ENCODE measurements at places on chromosomes 3 and 15.

DNA sequence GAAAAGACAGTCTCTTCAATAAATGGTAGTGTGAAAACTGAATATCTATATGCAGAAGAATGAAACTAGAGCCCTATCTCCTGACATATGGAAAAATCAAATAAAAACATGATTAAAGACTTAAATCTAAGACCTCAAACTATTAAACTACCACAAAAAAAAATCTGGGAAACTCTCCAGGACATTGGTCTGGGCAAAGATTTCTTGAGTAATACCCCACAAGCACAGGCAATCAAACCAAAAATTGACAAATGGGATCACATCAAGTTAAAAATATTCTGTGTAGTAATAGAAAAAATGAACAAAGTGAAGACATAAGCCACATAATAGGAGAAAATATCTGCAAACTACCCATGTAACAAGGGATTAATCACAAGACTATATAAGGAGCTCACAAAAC, 286.4 kb downstream of the TBC1D5 start:
- DNase-seq = no peak

DNA sequence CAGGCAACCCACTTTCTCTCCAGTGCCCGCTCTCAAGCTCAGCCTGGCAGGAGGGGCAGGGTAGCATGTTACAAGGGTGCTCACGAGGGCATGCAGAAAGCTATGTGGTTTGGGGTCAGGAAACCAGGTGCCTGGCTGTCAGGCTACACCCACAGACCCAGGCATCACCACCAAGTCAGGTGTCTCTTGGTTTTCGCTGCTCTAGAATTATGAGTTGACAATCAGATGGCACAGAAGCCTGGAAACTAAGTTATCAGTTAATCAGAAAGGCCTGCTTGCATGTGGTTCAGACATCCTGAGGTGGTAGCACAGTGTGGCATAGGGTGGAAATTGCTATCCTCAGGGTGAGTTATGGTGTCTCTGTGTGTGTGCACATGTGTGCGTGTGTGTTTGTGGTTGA, 16.2 kb upstream of the CCR9 start:
- DNase-seq = peak; percentile 23

DNA sequence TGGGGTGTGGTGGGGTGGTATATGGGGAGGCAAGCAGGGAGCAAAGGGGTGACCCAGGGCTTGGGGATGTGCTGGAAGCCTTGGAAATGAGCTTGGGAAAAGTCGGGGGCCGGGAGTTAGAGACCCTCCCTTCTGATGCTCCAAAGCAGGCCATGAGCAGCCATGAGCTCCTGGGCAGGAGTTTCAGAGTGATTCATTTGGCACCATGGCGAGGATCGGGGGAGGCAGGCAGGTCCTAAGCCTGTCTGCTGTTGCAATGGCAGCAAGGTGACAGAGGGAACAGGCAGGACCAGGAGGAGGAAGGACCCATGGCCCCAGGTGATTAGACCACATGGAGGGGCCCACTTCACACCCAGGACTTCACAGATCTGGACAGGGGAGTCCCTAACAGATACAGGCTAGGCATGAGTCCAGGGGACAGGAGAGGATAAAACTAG, 21.3 kb downstream of the RGMA start:
- DNase-seq = no peak

DNA sequence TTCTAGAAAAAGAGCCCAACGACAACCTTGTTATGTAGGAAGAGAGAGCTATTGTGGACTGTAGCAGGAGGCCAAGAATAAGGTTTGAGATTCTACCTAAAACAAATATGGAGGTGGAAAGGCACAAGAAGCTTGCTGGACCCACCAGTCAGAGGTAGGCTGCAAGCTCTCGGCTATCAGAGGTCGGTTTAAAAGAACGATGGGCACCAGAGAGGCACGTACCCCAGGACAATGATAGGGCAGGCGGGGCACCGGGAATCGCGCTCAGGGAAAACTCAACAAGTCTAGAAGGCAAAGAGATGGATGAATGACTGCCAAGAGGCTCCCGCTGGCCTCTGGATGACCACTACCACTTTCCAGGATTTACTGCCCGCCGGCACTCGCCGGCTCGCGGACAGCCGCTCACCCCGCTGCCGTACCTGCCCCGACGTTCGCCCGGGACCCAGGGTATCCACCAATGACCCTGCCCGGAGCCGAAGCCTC, 1.1 kb downstream of the HDGFL3 start:
- no peak for DNase-seq

DNA sequence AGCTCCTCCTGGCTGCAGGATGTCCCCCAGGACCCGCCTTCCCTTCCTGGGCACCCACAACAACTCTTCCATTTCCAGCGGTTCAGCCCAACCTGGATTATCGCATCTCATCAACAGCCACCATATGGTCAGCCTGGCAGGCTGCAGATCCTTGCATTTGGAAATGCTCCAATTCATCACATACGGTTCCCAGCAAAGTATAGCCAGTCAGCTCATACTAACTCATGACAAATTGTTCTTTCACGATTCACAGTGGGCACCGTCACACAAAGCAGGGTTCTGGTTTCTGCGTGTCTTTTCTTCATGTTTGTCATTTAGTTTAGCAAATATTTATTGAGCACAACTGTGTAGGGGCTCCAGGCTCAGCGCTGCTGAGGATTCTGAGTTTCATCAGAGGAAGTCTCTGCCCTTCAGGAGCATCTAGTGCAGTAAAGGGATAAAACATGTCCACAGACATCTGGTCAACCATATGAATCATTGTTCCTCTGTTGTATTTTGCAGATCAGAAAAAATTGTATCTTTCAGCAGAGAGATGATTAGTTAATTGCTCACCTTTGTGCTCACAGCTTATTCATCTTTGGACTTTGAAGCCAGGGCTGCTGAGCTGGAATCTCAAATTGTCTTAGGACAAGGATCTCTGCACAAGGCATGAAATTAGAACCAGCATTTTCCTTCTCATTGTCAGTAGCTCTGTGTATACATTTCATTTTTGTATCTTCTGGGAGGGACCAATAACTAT, 125.1 kb downstream of the GABRG3 start:
- no peak for DNase-seq

DNA sequence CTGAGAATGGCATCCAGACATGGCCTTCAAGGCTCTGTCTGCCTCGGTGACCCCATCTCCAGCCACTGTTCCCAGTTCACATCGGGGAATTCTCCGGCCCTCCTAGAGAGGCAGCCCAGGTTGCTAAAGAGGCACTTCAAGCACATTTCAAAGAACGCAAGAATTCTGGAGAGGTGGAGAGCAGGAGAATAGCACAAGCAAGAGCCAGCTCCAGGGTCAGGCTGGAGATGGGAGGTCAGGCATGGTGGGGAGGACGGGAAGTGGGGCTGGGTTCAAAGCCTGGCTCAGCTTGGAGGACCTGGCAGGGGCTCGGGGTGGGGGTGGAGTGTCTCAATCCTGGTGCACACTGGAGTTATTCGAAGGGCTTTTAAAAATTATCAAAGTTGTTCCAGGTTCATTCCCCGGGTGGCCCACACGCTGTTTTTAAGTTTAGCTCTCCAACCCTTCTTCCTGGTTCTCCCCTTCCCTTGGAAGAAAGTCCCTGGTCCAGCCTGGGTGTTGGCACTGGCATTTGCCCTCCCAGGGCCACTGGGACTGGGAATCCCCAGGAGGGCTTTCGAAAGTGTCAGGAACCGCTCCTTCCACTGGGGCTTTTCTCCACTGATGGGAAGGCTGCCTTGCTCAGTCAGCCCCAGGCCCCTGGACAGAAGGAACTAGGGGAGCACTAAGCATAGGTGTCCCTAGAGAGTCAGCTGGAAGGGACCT, 35.8 kb downstream of the ZNF710 start:
- no peak for DNase-seq

DNA sequence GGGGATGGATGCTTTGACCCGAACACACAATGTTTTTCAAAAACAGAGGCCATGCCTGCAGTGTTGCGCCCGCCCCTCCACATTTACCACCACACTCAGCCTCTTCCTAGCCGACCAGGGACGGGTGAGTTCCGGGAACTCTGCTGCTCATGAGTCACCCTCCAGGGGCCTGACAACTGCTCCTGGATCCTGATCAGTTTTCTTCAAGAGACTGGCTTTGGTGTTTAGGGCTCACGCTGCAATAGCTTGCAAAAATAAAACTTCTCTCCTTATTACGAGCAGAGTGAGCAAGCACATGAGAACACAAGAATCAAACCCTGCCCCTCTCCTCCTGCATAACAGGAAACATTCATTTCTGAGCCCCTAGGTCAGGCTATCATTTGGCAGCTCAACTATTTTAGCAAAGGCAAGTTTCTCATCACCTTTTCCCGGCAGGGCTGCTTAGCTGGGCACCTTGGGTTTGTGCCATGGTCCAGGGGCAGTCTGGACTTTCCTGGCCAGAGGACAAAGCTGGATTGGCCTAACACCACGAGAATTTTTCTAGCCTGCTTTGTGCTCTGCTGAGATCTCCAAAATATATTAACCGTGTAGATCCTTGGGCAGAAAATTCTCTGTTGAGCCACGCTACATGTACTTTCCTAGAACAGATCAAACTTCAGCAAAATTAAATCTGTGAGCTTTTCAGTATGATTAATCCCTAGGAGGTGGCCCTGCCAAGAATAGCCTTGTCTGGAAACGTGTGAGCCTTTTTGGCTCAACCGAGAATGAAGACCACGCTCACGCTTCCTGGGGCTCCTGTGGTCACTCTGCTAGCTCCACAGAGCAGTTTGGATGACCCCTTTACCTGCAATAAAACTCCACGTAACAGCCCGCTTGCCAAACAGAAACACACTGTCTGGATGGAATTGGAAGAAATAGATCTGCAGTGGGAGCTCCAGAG, 52.7 kb upstream of the SPATA12 start:
- DNase-seq = no peak

GRCh38 chr15:93017526-93017925, 71.5 kb downstream of the RGMA start:
- no peak for DNase-seq

- no peak for DNase-seq
Observed at GRCh38 chr3:123112232-123112631, 45.4 kb downstream of the PDIA5 start.

Data from stimulated activated CD8-positive, alpha-beta memory T cell treated with anti-CD3 and anti-CD28 coated beads, Interleukin-7, amount 100 ng/mL, for 1 hour (primary cell).